AG04450 (cell line): ENCODE measurements at places on chromosomes 1 and 21.

- no peak for DNase-seq
Measured at GRCh38 chr1:150053926-150054325, 13.7 kb upstream of the VPS45 start.

DNA sequence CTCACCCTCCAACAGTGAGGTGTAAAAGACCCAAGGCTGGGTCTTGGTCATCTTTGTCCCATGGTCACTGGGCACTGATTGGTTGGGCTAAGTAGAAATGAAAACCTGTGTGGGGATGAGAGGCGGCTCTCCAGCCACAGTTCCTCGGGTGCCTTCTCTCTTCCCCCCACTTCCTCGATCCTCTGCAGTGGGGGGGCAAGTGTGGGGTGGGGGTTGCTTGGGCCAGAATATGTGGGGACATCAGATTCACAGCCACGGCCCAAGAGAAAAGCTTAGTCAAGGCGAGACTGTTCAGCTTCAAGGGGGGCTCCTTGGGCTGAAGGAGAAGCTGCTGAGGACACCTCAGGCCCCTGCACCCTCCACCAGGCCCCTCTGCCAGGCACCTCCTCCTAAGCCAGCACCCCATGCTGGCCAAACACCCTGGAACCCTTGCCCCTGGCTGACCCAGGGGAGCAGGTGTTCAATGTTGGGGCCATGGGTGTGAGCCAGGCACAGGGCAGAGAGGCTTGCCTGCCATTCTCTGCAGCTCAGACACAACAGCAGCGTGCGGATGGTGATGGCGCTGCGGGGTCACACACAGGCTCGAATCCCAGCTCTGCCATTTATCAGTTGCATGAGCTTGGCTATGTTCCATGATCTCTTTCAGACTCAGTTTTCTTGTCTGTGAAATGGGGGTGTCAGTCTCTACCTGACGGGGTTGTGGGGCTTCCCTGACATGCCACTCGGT is 21.0 kb upstream of the TNFRSF1B start:
- DNase-seq, result no peak

DNA sequence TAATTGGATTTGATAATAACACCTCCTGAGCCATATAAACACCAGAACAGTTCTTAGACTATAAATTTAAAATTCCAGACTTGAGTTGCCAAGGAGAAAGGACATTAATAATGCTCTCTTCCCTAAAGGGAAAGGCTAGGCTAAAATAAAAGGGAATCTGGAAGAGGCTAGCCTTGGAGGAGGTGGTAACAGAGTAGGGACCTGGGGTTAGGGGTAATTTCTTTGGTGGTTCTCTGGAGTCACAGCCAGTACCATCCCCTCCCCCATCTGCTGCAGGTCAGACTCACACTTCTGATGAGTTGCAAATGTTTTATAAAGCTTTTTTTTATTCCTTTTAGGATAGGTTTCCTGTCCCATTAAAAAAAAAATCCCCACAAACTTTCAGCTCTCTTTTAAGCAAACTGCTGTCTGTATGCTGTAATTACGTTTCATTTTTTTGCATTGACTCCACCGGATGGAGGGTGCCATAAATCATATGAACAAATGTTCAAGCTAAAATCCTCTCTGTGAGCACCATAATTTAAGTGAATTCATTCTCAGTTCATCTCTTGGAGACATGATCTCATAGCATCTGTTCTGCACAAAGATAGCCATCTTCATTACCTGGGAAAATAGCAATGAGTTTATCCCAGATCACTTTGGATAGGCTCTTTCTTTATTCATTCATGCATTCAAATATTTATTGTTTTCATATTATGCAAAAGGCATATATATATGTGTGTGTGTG is 379.6 kb downstream of the TTLL7 start:
- no peak for DNase-seq

DNA sequence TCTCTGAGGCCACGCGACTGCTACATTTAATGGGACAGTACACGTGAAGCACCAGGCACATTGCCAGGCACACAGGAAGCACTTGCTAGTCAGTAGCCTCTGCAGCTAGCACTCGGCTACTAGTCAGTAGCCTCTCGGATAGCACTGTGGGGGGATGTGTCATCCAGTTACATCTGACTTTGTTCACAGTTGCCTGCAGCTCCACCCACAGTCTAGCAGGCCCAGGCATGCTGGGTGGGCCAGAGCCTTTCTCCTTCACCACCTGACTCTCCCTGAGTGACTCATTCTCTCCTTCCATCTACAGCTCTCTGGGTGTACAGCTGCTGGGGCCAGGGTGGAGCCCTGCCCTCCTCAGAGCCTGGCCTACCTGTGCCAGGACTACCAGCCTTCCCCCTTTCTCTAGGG is 51.5 kb downstream of the PTPRF start:
- peak; percentile 81 for DNase-seq

DNA sequence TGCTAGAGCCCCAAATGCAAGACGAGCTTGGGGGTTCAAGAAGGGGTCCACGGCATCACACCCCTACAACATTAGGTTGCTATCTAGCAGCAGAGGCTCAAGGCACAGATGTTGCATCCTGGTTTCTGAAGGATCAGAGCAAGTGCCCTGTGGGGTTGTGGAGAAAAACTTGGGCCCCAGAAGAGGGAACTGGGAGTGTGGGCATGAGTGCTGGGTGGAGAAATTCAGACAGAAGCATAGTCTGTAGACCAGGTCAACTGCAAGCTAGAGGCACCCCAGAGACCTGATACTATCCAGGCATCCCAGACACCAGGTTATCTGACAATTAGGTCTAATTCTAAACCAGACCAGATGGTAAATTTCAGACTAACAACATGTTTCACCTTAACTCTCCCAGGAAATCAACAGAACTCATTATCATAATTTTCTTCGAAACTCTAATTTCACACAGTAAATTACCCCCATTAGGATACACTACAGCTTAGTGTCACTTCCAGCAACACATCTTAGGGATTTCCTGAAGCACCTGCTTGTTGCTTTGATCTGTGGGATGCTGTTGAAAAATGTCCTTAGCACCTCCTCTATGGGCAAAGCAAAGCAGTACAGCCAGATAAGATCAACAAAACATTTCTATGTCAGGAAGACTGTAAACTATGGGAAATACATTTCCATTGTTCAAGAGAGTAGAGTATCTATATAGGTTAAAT is 179.3 kb downstream of the VAV3 start:
- no peak for DNase-seq

DNA sequence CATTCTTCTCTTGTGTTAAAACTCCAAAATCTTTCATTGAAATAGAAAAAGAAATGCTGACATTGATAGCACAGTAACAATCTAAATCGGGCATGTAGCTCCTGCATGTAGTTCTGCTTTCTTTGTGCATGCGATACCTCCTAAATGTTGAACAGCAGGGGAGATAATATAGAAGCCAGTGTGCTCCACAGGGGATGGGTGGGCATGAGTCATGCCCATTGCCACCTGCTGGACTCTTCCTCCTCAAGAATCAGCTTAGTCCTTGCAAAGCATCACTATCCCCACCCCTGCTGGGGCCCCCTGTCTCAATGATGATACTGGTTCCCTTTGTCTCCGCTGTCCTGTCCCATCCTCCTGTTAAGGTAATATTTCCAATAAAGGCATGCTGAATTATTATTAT is 203.0 kb downstream of the RWDD3 start:
- no peak for DNase-seq

DNA sequence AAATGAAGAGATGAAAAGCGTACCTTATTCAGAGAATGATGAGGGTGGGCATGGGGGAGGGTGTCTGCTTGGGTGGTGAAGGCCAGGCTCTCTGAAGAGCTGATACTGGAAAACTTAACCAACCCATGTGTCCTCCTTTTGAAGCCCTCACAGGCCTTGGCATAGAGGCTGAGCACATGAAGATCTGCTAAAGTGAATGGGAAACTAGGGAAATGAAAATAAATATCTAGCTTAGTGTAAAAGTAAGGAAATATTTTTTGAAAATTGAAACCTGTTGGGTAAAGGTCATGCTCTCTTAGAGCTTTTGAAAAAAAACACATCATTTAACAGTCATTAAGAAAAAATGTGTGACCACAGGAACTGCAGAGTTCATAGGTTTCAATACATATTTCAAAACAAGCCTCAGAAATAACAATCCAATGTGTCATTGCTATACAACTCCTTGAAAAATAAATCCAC is 40.5 kb upstream of the RALGPS2 start:
- peak; percentile 76 for DNase-seq

DNA sequence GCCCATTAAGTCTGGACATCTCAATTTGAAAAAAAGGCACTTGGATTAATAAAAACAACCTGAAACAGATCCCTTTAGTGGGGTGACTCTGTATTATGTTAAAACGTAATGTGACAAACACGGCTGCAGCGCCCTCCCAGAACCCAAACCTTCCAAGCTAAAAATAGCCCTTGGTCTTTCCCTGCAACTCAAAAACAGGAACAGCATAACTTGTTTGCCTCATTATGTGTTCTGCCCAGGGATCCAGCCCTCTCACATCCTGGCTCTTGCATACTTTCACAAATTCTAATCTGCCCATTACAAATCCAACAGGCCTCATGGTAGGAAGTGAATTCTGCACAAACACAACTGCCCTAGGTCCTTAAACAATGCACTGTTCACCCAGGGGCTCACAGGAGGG is 94.7 kb upstream of the GADD45A start:
- no peak for DNase-seq

DNA sequence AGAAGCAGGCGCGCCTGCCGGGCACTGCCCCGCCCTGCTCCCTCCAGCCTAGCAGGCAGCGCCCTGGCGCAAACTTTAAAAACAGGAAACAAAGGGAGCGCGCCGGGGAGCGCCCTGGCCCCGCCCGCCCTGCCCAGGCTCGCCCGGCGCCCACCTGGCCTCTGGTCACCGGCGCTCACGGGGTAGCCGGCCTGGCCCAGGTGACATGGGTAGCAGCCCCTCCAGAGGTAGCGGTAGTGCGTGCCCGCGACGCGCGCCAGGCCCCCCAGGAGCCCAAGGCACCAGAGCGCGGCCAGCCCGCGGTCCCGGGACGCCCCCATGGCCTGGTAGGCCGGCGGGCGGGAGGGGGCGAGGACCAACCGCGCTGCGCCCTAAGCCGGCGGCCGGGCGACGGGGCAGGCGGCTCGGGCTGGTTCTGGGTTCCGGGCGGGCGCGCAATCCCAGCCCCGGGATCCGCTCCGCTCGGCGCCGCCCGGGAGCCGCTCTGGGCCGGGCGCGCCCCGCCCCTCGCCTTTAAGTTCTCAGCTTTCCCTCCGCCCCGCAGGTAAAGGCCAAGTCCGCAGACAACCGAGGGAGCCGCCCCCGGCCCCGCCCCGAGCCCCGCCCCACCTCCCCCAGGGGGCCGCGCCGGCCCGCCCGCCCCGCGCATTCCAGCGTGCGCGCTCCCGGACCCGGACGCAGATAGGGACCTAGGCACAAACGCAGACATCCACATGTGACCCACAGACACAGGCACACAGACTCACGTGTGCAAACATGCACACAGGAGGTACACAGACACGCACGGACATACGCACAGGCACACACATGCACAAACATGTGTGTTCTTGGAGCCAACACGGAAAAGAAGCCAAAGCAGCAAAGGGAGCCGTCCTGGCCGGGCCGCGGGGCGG is 76.7 kb downstream of the ARHGEF16 start:
- DNase-seq, result no peak

GRCh38 chr21:37936010-37936785 is 19.9 kb upstream of the KCNJ6 start:
- DNase-seq, result no peak

DNA sequence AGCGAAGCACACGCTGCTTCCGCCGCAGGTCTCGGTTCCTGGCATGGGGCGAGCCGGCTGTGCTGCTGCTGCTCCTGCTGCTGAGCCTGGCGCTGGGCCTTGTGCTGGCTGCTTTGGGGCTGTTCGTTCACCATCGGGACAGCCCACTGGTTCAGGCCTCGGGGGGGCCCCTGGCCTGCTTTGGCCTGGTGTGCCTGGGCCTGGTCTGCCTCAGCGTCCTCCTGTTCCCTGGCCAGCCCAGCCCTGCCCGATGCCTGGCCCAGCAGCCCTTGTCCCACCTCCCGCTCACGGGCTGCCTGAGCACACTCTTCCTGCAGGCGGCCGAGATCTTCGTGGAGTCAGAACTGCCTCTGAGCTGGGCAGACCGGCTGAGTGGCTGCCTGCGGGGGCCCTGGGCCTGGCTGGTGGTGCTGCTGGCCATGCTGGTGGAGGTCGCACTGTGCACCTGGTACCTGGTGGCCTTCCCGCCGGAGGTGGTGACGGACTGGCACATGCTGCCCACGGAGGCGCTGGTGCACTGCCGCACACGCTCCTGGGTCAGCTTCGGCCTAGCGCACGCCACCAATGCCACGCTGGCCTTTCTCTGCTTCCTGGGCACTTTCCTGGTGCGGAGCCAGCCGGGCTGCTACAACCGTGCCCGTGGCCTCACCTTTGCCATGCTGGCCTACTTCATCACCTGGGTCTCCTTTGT is 2.6 kb downstream of the TAS1R3 start:
- no peak for DNase-seq

- no peak for DNase-seq
Measured at GRCh38 chr1:94909486-94909885, 17.4 kb downstream of the CNN3 start.

- no peak for DNase-seq
Measured at GRCh38 chr1:15352128-15352957, 57.3 kb upstream of the EFHD2 start.

- DNase-seq, result no peak
Measured at GRCh38 chr1:203913073-203913521, 51.7 kb downstream of the SNRPE start.

DNA sequence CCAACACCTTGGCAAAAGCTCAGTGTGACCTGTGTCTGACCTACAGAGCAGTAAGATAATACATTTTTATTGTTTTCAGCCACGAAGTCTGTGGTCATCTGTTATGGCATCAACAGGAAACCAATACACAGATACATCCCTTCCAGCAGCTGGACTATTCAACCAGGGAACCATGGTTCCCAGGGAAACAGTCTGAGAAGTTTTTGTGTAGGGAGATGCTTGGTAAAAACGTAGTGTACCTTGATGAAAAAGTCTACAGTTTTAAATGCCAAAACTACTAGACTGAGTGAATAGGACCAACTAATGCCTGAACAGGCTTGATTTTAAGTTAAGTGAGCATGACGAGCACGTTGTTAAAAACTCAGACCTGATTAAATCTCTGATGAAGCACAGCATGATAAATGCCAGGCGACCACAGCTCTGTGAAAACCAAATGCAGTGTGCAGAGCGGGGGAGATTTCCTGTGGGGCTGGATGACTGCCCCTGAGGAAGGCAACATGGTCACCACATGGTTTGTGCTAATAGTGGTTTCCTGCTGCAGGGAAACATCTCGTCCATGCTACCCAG is 228.9 kb downstream of the TNR start:
- DNase-seq, result no peak

GRCh38 chr1:82689217-82689616 is 888.5 kb downstream of the ADGRL2 start:
- no peak for DNase-seq

DNA sequence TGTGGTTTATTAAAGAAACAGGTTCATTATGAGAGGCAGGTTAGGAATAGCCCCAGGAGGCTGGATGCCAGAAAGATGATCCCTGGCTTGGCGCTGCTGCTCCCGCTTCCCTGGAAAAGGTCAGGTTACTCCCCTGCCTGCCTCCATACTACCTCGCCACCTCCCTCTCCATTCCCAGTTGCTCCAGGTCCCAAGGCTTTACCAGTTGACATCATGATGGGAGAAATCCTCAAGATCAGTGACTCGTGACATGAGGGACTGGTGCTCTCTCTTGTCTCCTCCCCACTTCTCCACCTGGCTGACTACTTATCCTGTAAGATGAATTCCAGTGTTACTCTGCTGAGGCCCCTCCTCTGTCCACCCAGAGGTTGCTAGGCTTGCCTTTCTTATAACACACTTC is 19.7 kb downstream of the VASH2 start:
- no peak for DNase-seq
